ENCODE measurements at places on chromosomes 6 and 20. TPM values are rescaled to one million over a fixed set of nuclear protein-coding genes. Genes with fewer than 3 reads are reported as not detected.
A peak's percentile ranks its signal among the peaks of the same experiment; 100 is the strongest.

Gene C20orf141
- total RNA-seq, result not detected

Gene PM20D2
- 7.6 TPM for total RNA-seq

GRCh38 chr6:74891349-74891831 is 314.5 kb downstream of the COL12A1 start:
- H3K27me3 ChIP-seq, result no peaks in the 10 kb centered on the region
- H3K4me1 ChIP-seq, result no peaks in the 10 kb centered on the region
- H3K4me3 ChIP-seq, result no peak overlapping the region
- no peak for DNase-seq
- no peak overlapping the region for H3K27ac ChIP-seq

- peaks cover 21% of the 10 kb centered on the region for H3K4me1 ChIP-seq
- peaks cover 12% of the 10 kb centered on the region for H3K36me3 ChIP-seq
- peak; percentile 90 for DNase-seq
- no peaks in the 10 kb centered on the region for H3K27me3 ChIP-seq
- H3K27ac ChIP-seq, result peak overlapping the region; percentile 99
These were observed 1.2 kb upstream of the HMGA1 start for GRCh38 chr6:34235307-34236130.

GRCh38 chr20:6583134-6583738 is 184.2 kb upstream of the BMP2 start:
- no peak overlapping the region for H3K4me3 ChIP-seq
- no peaks in the 10 kb centered on the region for H3K36me3 ChIP-seq
- H3K4me1 ChIP-seq, result no peaks in the 10 kb centered on the region
- H3K27me3 ChIP-seq, result no peaks in the 10 kb centered on the region
- H3K27ac ChIP-seq, result no peak overlapping the region
- peak; percentile 48 for DNase-seq

DNA sequence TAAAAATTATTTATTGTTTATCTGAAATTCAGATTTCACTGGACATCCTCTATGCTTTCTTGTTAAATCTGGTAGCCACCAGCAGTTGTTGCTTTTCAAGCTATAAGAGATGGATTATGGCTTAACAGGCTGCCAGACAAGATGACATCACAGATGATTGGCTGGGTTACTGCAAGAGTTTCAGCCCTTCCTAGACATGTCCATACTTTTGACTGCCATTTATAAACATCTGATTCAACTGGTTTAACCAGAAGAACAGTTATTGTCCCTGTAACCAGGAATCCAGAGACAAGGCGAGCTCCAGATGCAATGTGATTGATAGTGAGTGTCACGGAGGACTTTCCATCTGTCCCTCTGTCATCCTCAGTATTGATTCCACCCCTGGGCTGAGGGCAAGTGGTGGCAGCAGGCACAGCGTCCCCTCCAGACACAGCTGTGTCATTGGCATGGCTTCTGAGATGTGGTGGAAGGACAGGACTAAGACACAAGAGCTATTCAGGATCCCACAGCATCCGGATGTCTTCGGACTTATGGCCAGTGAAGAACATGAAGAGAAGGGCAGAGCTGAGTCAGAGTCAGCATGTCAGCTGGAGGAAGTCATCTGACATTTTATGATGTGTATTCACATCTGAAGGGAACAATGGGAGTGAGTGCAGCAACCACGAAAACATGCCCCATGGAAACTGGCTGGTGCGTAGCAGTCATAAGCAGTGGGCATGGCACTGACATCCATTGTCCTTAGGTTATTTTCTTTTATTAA is 284.5 kb upstream of the CDYL start:
- H3K36me3 ChIP-seq, result no peaks in the 10 kb centered on the region
- no peak overlapping the region for H3K27ac ChIP-seq
- no peak for DNase-seq
- peaks cover 3% of the 10 kb centered on the region for H3K4me1 ChIP-seq
- no peak overlapping the region for H3K4me3 ChIP-seq
- H3K27me3 ChIP-seq, result no peaks in the 10 kb centered on the region

DNA sequence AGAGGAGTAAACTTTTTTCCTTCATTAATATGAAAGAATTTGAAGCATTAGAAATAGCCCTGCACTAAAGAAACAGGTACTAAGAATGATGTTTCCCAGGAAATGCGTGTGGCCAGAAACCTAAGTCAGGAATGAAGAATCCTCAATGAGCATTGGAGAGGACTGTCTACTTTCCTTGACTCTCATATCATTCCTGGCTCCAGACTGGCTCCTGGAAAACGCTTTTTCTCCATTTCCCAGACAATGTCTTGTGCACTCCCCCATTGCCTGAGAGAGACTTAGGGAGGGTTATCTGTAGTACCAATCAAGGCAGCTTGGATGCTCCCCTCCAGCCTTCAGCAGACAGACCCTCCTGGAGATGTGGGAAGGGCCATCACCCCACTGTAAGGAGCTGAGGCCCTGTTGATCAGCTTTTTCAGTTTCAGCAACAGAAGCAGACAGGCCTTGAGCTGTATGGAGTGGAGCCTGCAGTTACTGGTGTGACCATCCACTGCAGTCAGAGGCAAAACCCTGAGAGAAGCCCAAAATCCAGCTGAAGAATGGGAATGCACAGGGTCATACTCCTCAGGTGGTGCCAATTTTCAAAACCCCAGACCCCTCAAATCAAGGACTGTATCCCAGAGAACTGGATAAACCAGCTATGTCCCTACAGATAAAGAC is 127.3 kb upstream of the NT5E start:
- H3K27me3 ChIP-seq, result no peaks in the 10 kb centered on the region
- H3K4me3 ChIP-seq, result no peak overlapping the region
- no peaks in the 10 kb centered on the region for H3K36me3 ChIP-seq
- no peaks in the 10 kb centered on the region for H3K4me1 ChIP-seq

All from H1 (cell line).